Effector CD8-positive, alpha-beta T cell (primary cell): ENCODE measurements at places on chromosomes 3 and 15.

GRCh38 chr3:88773766-88774165 is 333.7 kb upstream of the EPHA3 start:
- no peak for DNase-seq

- no peak for DNase-seq
Measured at GRCh38 chr3:187743195-187744141, 1.8 kb downstream of the BCL6 start.

DNA sequence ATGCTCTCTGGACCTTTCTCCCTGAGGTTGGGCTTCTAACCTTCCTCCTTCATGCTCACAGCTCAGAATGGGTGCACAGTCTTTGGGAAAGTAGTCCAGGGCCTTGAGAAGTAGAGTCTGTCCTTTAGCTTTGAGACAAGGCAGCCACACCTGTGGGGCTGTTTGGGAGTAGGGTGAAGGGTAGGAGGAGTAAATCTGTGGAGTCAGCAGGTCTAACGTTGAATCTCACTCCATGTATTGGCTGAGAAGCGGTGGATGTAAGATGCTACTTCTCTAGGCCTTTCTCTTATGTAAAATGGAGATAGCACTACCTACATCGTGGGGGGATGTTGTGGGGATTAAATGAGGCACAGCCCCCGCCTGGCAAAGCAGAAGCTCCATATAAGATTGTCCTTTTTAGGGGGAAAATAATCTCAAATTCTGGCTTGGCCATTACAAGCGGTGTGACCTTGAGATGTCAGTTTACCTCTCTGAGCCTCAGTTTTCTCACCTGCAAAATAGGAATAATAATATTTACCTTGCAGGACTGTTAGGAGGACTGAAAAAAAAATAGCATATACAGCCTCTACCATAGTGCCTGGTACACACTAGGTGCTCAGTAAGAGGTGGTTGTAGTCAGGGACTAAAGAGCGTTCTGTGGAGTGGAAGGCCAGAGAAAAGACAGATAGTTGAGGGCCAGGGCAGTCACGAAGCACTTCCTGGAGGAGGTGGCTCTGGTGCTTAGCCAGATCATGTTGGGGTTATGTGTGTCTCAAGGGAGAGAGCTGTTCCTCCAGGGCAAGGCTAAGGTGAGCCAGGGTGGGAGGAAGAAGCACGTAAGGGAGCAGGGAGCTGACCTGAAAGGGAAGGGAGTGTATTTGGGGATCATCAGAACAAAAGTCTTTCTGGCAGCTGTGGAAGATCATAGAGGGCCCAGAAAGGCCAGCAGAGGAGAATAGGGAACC is 82.8 kb upstream of the MRPS22 start:
- no peak for DNase-seq

GRCh38 chr3:50095352-50095998 is 6.8 kb downstream of the RBM5 start:
- DNase-seq, result no peak

GRCh38 chr3:193879864-193880242 is 256.1 kb upstream of the HES1 start:
- no peak for DNase-seq

DNA sequence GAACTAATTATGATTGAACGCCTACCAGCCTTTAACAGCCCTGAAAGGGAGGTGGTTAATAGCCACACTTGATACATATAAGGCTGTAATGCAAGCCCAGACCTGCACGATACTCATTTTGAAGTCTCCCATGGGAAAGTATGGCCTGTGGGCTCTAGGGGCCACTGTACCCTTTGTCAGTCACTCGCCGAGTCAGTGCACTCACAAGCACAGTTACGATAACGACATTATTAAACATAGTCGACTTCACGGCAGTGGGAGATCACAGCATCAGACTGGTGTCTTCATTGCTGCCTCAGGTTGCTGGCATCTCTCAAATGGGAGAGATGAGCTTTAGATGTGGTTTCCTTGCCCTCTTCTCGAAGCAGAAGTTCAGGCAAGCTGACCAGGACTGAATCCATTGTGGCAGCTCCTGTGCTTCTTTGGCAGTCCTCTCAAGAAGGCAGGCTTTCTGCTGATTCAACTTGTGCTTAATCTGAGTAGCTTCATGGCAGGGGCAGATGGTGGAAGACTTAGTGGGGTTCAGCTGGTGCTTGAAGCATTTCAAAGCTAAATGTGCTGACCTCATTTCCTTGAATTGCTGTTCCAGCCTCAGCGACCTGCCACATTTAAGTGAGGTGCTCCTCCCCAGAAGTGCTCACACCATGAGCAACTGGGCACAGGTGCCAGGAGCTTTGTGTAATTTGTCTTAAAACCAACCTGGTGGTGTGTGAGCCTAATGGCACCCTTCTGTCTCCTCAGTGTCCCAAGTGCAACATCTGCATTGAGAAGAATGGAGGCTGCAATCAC is 15.8 kb upstream of the P4HTM start:
- no peak for DNase-seq

DNA sequence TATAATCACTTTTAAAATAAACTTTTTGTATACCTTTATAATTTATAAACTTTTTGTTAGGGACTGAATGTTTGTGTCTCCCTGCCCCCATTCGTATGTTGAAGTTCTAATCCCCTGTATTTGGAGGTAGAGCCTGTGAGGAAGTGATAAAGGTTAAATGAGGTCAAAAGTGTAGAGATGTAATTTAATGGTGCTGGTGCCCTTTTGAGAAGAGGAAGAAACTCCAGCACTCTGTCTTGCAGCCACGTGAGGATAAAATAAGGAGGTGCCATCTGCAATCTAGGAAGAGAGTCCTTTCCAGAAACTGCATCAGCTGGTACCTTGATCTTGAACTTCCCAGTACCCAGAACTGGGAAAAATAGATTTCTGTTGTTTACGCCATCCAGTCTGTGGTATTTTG is 106.1 kb upstream of the RGMA start:
- no peak for DNase-seq

- no peak for DNase-seq
Measured at GRCh38 chr3:115627180-115628074, 4.1 kb downstream of the GAP43 start.

DNA sequence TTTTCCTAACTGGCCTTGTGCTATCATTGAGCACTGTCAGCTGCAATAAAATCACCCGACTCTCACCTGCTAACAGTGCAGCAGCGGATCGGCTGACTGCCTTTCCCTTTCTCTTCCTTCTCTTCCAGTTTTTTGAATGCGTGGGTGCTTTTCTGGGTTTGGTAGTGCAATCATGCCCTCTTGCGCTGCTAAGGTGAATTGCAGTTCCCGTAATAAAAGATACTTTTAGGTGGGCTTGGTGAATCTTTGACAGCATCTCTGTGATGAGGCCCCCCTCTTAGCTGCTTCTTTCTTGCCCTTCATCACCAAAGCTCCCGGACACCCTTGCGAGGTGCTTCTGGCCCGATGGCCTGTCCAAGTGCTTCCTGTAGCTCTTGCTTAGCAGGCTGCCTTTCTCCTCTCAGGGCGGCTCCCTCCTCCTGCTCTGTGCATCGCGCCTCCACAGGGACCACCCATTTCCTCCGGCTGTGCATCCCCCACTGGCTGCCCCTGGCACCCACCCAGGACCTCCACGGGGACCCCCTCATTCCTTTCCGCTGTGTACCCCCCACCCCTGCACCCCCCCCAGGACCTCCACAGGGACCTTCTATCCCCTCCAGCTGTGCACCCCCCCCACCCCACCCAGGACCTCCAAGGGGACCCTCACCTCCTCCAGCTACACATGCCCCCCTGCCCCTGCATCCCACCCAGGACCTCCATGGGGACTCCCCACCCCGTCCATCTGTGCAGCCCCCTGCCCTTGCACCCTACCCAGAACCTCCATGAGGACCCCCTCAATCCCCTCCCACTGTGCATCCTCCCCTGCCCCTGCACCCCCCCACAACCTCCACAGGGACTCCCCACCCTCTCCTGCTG is 50.8 kb upstream of the RPL32 start:
- DNase-seq, result peak; percentile 6

DNA sequence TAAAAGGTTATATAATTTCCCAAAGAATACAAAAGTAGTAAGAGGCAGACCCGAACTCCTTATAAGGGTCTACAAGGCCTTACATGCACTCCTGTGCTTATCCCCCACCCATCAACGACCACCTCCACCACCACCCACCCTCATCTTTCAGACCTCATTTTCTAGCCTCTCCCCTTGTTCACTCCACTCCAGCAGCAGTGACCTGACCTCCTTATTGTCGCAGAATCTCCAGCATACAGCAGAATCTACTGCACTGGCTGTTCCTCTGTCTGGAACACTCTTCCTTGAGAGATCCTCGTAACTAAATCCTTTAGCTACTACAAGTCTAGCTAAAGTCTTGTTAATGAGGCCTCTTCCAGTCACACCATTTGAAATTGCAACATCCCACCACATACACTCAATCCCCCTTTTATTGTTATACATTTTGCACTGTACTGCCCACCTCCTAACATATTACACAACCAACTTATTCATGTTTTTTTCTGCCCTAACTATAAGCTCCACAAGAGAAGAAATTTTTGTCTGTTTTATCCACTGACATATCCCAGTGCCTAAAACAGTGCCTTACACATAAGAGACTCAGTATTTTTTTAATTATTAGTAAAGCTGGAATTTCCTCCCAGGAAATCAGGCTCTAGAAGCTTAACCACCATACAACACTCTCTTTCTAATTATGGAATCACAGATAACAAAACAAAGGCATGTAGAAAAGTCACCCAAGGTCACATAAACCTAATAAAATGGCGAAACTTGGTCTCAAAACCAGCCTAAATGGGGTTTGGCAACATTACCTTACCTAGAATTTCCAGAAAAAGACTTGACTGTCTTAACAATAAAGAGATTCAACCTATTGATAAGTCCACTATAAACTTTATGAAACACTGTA is 40.2 kb downstream of the ZNF148 start:
- DNase-seq, result no peak

DNA sequence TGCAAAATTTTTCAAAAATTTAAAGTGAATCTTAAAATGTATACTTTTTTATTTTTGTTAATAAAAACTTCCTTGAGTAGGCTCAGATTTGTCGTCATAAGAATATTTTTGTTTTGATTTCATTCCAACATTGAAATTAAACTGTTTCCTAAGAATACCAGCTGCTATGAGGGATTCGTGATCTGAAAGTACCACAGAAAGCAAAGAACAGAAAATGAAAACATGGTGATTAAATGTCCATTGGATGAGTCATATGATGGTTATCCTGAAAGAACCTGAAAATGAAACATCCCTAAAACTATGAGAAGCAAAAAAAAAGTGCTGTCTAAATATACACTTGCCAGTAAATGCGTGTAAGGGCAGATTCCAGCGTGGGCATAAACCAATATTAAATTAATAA is 143.8 kb downstream of the GMNC start:
- DNase-seq, result no peak

DNA sequence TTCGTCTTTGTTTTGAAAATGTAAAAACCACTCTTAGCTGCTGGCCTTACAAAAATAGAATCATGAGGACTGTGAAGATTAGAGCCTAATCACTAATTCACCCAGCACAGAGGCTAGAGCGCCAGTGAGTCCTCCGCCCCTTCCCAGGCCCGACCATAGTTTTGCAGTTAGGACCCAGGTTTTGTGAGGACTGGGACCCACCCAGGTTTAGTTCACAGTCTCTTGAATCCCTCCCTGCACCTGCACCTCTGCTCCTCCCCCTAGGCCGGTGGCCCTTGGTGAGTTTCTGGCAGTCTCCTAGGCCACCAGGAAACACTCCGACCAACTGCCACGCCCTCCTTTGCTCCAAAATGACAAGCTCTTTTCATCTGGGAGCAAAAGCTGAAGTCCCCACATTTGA is 136.0 kb upstream of the CCDC54 start:
- DNase-seq, result no peak

GRCh38 chr3:188468662-188469061 is 314.7 kb downstream of the LPP start:
- DNase-seq, result no peak

DNA sequence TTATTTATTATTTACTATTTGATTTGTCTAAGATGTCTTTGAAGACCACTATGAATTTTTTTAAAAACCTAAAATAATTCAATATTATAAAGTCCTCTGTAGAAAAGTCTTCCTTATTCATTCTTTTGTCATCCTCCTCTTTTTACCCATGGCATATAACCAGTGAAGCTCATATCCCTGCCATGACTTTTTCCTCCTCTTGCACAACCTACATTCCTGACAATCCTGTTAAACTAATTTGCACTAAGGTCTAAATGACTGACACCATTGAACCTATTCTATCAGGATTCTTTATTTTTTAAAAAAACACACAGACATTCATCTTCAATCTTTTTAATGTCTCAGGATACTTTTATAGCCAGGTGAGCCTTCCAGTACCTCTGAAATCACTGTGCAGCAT is 159.9 kb upstream of the SLC2A2 start:
- DNase-seq, result no peak
